SIG-M5 (cell line): ENCODE measurements at places on chromosomes 5 and 9.
A peak's percentile ranks its signal among the peaks of the same experiment; 100 is the strongest.

- DNase-seq: no peak
Observed at GRCh38 chr9:120740132-120740531, 25.9 kb upstream of the MEGF9 start.

- no peak for DNase-seq
Observed at GRCh38 chr5:165003283-165003682, 1497.9 kb downstream of the MAT2B start.

DNA sequence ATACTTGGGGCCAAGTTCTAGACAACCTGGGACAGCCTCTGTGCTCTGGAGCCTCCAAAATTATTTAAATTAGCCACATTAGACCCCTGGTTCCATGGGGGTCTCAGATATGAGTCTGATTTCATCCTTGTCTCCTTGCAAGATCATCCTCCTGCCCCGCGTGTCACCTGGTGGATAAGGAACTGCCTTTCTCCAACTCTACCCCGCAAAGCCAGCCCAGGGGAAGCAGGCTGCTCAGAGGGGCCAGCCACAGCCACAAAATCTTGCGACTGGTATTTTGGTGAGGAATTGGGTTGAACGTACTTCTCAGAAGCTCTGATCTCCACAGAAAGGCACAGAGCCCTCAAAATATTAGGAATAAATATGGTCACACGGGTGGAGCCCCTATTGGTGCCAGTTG is 101.2 kb downstream of the AK8 start:
- no peak for DNase-seq

DNA sequence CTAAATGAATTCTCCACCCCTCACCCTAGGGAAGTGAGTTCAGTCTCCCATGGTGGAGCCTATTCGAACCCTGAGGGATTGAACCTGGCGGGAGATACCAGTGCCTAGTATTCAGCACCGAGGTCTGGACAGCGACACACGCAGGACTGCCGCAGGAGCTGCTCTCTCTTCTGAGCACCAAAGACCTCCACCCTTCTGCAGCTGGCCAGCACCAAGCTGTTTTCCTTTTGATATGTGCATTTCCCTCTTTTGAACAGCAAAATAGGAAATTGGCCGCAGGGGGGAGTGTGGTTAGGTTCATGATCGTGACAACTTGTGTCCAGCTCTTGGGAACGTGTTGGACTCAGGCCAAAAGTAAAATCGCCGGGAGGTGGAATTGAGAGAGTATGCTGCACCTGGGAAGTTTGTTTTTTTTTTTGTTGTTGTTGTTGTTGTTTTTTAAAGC is 1.2 kb upstream of the PCSK1 start:
- DNase-seq: no peak

DNA sequence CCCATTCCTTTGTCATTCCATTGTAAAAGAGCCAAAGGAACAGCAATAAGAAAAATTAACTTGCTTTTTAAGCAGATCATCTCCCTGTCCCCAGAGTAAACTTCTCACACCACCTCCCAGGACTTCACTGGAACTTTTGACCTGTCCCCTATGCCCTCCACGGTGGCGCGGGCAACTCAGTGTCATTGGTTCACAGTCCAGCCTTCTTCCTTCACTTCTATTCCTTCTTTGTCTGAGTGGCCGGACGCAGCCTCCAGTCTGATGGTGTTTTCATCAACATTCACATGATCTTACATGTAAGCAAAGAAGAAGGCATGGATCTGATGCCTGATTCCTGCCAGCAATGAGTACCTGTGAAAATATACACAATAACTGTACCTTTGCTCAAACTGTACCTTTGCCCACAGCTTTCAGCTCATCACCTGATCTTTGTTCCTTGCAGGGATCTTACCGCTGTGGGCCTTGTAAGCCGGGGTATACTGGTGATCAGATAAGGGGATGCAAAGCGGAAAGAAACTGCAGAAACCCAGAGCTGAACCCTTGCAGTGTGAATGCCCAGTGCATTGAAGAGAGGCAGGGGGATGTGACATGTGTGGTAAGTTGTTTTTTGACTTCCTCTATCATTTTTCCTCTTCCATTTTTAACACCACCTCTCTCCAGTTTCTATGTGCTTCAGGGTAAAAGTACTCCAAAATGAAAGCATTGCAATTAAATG is 32.5 kb downstream of the THBS4 start:
- DNase-seq: no peak

DNA sequence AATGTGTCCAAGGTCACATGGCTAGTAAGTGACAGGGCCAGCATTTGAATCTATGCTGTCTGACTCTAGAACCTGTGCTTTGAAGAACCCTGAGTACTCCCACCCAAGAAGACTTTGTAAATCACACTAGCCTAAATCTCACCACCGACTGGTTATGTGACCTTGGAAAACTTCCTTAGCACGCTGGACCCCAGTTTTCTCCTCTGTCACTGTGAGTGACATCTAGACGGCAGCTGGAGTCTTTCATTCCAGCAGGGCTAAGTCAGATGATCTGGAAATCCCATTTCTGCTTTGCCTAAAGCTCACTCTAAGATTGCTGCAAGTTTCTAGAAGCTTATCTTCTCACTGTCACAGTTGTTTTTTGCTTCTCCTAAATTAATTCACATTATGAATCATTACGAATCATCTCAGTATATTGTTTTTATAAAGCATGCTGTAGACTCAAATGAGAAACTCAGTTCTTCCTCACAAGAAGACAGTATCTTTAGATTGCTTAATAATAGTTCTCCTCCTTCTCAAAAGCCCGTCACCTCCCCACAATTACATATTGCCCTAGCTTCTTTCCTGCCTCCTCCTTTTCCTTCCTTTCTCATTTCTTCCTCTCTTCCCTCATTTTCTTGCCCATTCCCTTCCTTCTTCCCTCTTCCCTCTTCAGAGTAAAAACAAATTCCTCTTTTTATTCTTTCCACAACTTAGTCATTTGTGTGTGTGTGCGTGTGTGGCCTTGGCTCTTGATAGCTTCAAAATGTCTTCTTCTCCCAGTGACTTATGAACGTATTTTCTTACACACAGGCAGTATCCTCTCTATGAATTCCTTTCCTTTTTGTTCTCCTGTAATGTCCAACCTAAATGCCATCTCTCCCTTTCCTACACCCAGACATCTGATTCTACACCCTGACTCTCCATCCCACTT is 16.8 kb downstream of the ALDOB start:
- no peak for DNase-seq

GRCh38 chr5:10144040-10144439 is 105.6 kb downstream of the ATPSCKMT start:
- no peak for DNase-seq

DNA sequence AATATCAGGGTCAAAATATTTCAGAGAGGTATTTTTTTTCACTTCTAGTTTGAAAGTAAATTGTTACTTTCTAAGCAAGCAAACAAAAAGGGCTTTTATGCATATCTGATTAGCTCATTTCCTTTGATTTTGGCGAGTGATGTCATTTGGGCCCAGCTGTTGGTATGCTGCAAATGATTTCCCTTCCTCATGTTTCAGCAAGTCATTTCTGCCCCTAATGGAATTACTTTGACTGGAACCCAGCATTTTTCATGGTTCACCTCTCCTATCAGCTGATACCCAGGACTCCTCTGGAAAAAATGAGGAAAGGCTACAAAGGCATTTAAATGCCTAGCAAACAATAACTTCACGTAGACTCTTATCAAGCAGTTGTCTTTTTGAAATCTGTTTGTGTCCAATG is 500.6 kb downstream of the EBF1 start:
- DNase-seq: no peak

- no peak for DNase-seq
Observed at GRCh38 chr5:151675611-151676313, 11.0 kb downstream of the SPARC start.

DNA sequence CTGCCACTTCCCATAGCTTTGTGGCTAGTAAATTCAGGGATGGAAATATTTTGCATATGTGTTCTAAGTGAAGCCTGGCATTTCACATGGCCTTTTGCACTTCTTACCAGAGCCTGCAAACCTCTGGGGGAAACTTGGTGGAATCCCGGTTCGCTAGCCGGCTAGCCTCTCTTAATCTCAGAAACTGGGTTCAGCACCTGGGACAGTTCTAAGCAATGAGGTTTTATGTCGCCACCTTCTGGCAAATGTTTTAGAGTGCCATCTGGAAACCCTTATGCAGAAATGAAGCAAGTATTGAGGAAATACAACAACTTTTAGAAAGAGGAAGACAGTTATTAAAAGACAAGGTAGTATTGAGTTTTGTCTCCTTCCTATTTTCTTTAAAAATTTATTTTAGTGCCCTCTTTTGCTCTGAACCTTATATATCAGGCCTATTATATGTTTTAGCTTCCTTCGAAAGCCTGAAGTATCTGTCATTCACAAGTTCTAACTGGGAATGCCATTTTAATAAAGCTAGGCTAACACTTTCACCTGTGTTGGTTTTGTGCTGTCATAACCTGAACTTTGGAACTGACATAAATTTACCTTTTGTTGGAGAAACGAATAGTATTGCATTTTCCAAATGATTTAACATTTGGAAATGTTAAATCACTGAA is 963 bp upstream of the HTR1A start:
- peak; percentile 12 for DNase-seq

GRCh38 chr9:133837627-133838597 is 99.8 kb upstream of the SARDH start:
- no peak for DNase-seq
